ENCODE measurements at places on chromosomes 2 and 18.

DNA sequence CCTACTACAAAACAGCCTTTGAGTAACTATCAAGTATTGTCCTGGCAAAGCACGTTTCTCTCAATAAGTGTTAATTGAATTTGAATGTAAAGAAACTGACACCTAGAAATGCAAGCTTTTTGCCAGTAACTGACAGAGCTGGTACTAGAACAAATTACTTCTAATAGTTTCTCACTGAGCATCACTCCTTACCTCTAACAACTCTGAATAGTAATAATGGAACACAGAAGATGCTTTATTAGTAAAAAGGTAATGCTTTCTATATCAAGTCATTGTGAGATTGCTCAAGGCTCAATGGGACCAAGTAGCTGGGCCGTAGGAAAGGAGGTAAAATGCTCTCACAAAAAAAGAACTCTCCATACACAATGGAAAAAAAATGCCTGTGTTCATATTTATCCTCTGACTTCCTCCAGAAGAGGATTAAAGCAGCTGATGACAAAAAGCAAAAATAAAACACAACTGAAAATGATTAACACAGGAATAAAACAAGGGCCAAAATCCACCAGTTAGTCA is 11.8 kb downstream of the RASGRP3 start:
- no peak for DNase-seq

GRCh38 chr2:48531141-48531648 is 1.2 kb downstream of the STON1 start:
- DNase-seq: no peak

- no peak for DNase-seq
Measured at GRCh38 chr18:36812678-36813077, 16.1 kb downstream of the TPGS2 start.

GRCh38 chr2:135962366-135963123 is 22.9 kb downstream of the DARS1 start:
- no peak for DNase-seq

DNA sequence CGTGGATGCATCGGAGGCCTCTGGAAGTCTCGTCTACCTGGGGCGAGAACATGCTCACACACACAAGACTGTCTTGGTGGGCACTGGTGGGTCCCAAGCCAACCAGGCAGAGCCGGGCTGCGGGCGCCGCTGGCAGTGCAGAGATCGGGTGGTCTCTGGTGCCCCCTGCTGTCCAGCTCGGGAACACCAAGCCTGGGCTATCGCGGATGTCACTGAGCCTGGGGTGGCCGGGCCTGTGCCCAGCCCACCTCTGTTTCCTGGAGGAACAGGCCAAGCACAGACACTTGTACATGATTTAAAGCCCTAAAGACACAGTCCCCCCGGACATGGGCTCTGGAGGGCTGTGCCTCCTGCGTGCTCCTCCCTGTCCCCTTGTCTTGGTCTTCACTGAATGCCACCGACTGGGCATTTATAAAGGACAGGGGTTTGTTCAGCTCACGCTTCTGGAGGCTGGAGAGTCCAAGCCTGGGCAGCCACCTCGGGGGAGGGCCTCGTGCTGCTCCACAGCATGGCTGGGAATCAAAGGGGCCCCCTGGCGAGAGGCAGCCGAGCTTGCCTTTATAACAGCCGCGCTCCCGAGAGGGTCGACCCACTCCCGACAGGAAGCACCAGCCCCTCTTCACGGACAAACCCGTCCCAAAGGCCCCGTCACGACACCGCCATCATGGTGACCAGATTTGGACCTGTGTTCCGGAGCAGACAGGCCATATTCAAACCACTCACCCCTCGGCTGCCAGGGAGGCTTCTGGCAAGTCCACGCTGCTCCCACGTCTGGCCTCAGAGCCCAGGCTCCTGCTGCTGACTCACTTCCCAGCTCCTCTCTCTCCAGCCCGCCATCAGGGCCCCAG is 3.6 kb upstream of the OTOS start:
- peak; percentile 28 for DNase-seq

GRCh38 chr2:85539361-85540132 is 579 bp downstream of the MAT2A start:
- DNase-seq: no peak

GRCh38 chr2:71892423-71892730 is 255.3 kb downstream of the CYP26B1 start:
- no peak for DNase-seq

DNA sequence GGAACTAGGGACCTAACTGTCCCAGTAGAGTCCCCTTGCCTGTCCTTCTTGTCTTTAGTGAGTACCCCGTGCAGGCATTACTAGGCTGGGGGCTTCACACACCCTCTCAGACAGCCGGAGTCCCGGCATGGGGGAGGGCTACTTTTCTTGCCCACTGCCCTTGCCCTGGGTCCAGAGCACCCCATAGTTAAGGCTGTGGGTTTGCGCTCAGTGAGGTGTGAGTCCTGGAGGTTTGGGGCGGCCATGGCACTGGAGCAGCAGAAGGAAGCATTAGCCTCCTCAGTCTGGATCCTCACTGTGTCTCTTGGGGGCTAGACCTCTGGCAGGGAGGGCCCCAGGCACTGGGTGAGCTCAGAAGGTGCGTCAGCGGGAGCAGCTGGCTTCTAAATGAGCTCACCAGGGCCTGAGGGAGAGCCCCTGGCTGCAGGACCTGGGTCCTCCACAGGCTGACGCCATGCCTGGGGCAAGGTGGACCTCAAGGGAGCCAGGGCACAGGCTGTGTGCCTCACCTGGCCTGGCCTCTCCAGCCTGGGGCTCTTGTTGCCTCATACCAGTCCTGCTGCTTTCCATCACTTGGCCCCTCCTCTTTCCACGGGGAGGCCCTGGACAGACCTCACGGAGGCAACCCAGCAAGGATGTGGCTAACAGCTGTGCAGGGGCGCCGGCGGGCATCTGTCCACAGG is 27.4 kb downstream of the HS6ST1 start:
- DNase-seq: no peak

- no peak for DNase-seq
Measured at GRCh38 chr2:158756331-158756730, 38.8 kb upstream of the DAPL1 start.

- no peak for DNase-seq
Measured at GRCh38 chr2:157375384-157375783, 49.8 kb upstream of the ERMN start.

GRCh38 chr2:237900891-237901831 is 41.7 kb downstream of the RAMP1 start:
- DNase-seq: peak; percentile 12

DNA sequence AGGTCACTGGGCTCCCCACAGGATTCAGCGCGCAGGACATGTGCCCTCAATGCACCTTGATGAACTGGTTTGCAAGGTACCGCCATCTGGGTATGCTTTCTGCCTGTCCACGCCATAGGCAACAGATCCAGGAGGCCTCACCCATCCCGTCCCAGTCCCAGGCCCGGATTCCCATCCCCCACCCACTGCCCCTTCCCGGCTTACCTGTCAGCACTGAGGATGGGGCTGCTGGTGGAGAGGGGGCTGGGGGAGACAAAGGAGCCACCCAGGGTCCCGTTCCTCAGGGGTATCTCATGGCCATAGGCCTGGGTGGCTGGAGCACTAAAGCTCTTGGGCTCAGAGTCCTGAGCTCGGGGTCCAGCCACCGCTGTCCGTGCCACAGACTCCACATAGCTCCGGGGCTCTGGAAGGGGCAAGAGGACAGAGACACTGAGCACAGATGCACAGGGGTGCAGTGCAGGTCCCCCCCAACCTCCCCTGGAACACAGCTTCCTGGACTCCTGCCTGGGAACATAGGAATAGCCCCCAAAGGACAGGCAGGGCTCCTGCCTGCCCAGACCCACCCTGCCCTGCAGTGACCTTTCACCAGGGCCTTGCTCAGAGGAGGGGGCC is 181.2 kb downstream of the TNS1 start:
- no peak for DNase-seq

- peak; percentile 48 for DNase-seq
Measured at GRCh38 chr2:218781691-218782527, at the start of gene CYP27A1. Gene CYP27A1, plus strand, starts transcription at chr2:218782147. Its CDS starts 36 bp downstream, at chr2:218782183.

DNA sequence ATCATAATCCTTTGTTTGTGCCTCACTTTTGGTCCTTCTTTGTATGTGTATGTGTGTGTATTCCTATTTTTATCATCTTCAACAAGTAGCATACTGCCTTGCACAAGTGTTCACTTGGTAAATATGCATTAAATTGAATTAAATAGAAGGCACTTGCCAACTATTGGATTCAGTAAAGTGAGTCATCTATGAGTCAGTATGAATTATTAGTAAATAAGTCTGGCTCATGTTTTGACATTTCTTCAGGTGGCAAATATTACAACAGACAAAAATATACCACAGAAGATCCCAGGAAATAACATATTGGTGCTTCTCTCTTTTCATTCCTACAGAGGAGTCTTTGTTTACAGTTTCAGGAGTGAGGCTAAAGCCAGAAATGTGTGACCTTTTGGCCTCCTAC is 84.1 kb downstream of the CDK15 start:
- no peak for DNase-seq

- DNase-seq: peak; percentile 18
Measured at GRCh38 chr18:64037812-64038414, 68.0 kb downstream of the SERPINB8 start.

DNA sequence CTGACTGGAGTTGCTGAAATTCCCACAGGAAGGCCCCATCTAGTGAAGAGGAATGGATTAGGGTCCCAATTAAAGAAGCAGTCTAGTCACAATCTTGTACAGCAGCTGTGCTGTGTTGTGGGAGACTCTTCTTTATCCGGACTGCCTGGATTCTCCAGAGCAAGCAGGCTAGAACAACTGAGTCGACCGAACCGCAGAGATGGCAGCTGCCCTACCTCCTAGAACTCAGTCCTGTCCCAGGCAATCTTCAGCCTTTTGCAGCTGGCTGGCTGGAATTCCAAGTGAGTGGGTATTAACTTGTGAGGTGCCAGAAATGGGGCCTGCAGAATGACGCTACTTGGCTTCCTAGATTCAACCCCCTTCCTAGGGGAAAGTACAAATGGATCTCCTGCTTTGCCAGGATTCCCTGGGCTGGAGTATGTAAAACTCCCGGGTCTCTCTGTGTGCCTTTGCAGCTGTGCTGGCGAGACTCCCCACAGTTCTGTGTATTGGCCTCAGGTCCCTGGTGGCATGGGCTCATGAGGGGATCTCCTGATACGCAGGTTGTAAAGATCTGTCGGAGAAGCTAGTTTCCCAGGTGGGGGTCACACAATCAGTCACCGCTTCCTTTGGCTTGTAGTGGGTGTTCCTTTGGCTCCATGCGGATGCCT is 1952.6 kb upstream of the LRRTM1 start:
- DNase-seq: no peak
